CD14-positive monocyte (primary cell): ENCODE measurements at places on chromosomes 2 and 18.
A peak's percentile ranks its signal among the peaks of the same experiment; 100 is the strongest.

GRCh38 chr18:49728542-49728941, 84.8 kb downstream of the ACAA2 start:
- no peak for DNase-seq

DNA sequence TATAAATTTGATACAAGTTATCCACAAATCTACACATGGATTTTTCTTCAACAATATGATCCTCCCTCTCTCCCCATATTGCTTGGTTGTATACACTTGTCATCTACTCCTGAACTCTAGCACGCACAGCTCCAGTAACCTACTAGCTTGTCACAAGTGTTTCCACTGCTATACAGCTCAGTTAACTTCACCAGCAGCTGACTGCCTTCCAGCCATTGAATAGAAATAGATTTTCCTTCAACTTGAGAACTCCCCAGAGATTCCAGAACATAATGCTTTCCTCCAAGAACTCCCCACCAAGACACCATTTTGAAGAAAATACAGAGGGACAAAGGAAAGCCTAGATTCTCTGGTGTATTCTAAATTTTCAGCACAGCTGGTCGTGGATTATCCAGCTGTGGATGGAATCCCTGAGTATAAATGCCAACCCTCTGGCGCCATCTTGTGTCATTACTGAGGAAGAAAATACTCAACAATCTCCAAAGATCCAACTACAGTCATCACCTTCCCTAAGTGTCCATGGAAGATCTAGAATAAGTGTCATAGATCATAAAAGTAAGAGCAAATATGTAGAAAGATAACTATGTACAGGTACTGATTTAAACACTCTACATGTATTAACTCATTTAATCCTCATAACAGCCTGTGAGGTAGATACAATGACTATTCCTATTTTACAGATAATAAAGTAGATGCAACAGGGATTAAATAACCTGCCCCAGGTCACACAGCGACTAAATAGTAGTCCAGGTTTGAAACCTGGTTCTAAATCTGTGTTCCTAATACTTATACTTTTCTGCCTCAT, 156.7 kb downstream of the ARHGAP28 start:
- DNase-seq, result no peak

DNA sequence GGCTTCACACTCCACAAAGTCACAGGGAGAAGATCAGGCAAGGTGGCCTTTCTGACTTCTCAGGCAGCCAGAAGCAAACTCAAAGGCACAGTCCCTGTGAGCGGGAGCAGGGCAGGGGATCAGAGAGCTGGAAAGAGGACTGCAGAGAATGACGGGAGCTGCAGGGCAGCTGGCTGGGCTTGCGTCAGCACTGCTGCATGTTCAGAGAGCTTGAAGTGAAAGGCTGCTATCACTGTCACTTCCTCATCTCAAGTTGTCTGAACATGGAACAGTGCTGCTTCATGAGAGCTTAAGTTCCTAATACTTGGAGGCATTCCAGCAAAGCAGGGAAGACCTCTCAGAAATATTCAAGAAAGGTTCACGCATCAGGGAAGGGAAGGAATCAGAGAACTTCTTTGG, 20.4 kb downstream of the TGFBRAP1 start:
- DNase-seq, result peak; percentile 50

DNA sequence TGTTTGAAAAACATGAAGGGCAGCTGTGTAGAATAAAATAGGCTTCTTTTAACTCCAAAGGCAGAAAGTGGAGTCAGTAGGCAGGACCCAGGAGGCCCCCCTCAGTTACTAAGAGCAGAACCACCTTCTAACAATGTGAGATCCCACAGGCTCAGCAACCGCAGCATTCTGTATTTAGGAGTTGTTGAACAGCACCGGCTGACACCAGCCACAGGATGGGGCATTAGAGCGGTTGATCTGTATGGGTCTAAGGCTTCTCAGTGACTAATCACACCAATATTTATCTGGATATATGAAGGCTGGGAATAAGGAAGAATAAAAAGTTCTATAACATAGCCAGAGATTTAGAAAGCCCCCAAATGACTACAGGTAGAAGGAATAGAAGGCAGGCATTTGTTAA, 51.7 kb downstream of the MYO5B start:
- no peak for DNase-seq

DNA sequence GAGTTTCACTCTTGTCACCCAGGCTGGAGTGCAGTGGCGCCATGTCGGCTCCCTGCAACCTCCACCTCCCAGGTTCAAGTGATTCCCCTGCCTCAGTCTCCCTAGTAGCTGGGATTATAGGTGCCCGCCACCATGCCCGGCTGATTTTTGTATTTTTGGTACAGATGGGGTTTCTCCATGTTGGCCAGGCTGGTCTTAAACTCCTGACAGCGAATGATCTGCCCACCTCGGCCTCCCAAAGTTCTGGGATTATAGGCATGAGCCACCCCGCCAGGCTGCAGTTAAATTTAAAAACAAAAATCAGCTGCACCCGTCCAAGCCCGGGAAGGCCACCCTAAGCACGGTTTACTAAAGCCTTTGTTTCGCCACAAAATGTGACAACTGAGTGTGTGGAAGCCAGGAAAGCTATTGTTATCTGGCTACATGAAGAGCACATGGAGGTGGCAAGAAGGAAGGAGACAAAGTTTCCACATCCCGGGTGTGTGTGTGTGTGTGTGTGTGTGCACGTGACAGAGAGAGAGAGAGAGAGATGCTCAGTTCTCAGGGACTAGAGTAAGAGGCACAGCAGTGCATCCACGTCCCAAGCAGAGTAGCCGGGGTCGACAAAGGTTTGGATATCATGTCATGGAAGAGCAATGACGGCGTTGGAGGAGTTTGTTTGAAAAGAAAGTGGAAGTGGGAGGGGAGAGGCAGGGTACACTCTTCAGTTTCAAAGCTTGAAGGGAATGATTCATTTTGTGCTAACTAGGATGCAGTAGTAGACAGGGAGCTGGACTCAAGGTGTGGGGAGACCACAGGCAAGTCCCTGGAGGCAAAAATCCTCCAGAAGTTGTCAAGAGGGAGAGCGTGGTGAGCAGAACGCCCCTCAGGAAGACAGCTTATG, 20.1 kb downstream of the INPP5D start:
- DNase-seq, result peak; percentile 38

DNA sequence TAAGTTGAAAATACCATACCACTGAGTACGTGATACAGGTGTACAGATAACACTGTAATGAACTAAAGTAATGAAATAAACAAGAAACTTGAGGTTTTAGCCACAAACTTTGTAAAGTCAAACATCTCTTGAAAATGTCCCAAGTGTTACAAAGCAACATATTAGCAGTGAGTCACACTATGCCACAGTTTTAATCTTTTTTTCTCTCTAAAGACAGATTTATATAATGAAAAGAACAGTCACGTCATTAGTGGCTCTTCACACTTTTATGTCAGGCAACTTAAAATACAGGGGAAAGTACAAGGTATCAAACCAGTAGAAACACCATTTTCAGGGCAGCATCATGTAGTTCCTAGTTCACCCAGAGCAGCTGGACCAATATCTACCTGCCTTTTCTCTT, 42.1 kb downstream of the RAPH1 start:
- DNase-seq, result no peak

GRCh38 chr2:118232391-118232790, 144.1 kb downstream of the INSIG2 start:
- no peak for DNase-seq

GRCh38 chr2:160666154-160667060, 172.8 kb upstream of the RBMS1 start:
- peak; percentile 91 for DNase-seq

GRCh38 chr2:235911633-235912233, 256.5 kb downstream of the GBX2 start:
- DNase-seq, result no peak

DNA sequence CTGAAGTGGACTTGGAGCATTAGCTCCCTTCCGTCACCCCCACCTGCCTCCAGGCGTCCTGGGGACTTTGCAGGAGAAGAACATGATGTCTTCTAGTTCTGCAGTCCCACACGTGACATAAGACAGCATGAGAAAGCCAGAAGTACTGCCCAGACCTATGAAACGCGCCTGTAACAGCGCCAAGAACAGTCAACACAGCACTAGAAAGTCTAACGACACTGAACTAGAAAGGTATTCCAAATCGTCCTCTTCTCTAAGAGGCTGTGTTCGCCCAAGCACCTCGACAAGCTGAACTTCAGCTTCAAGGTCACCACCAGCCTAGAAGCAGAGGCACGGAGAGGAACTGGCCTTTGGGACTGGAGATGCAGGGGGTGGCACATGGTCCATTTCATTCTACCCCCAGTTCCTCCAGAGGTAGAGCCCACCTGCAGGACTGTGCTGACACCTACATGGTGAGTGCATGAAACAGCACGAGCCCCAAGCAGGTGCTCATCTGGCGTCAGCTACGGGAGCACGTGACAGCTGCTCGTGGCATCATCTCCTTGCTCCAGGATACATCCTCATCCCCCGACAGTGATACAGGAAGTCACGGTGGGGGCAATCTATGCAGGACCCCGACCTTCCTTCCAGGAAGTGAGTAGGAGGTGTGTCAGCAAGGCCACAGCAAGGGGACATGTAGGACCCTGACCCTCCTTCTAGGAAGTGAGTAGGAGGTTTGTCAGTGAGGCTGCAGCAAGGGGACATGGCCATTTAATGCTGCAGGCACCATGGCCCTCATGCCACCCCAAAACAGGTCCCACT, 3.7 kb downstream of the HDAC4 start:
- DNase-seq, result no peak

DNA sequence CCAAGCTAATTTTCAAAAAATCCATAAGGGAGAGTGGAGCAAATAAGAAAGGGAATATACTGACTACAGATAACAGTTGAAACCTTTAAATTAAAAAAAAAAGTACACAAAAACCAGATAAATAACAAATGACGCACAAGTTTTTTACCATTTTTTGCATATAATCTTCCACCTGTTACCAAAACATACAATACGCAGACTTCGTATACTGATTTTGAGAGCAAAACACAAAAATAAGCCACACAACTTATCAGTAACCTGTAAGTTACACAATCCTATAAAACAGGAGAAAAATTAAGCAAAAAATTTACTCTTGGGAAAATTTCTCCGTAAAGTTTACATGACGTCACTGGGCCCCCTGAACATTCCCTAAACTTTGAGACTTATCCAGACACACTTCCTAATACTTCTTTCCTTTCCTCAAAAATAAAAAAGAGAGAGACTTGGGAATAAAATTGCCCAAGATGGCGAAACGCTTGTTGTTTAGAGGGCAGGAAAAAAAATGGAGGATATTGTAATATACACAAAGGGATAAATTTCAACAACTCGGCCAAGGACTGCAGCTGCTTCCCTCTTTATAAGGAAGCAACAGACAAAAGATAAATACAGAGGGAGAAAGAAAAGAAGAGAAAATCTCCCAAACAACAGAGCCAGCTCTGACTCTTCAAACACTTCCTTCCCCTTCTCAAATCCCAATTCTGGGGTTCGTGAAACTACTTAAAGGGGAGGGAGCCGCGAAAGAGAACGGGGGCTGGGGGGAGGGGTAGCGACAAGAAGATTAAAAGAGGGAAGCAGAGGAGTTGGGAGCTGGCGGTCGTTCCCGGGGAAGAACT, 1.6 kb downstream of the BAZ2B start:
- peak; percentile 80 for DNase-seq
